OCI-M1 (cell line): ENCODE measurements at places on chromosomes 12 and 14.

DNA sequence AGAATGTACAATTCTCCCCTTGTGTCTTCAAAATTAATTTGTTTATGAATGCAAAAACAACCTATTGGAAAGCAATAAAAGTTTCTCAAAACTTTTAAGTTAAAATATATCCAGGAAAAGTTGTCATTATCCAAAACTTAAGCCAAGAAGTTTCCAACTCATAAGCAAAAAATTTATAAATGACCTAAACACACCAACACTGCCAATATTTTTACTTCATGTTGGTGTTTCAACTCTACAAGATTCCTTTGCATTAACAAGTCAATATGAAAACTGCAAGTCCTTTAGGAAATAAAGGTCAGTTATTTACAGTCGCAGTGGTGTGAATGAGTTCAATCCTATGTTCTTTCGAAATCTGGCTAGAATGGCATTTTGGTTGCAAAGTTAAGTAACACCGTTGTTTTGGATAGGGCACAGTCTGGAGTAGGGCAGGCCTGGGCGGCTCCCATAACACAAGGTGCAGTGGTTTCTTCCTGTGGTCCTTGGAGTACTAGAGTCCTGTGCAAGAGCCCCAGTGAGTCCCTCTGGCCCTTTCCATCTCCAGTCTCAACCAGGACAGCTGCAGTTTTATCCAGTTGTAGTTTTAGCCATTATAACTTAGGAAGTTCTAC is 151.4 kb downstream of the MED13L start:
- DNase-seq, result peak; percentile 18

DNA sequence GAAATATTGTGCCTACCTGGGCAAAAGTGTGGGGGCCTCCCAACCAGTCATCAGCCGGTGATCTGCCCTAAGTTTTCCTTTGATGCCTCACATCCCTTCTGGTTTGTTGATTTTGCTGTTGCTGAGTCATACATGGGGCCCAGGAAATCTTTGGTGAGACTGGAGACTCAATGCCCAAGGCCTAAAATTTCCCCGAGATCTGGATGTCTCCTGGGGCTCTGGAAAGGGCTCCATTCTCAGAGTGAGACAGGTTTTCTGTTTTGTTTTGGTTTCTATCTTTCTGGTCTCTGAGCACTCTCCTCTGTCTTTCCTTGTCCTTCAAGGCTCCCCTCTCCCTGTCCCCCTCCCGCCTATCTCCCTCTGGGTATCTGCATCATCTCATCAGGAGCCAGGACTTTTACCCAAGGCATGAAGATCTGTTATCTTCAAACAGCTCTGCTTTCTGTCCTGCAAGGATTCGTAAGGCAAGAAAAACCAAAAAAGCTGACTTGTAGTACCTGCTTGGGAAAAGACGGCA is 152.8 kb upstream of the MAX start:
- no peak for DNase-seq

- no peak for DNase-seq
These were observed 72.9 kb downstream of the MIPOL1 start for GRCh38 chr14:37270629-37271028.

DNA sequence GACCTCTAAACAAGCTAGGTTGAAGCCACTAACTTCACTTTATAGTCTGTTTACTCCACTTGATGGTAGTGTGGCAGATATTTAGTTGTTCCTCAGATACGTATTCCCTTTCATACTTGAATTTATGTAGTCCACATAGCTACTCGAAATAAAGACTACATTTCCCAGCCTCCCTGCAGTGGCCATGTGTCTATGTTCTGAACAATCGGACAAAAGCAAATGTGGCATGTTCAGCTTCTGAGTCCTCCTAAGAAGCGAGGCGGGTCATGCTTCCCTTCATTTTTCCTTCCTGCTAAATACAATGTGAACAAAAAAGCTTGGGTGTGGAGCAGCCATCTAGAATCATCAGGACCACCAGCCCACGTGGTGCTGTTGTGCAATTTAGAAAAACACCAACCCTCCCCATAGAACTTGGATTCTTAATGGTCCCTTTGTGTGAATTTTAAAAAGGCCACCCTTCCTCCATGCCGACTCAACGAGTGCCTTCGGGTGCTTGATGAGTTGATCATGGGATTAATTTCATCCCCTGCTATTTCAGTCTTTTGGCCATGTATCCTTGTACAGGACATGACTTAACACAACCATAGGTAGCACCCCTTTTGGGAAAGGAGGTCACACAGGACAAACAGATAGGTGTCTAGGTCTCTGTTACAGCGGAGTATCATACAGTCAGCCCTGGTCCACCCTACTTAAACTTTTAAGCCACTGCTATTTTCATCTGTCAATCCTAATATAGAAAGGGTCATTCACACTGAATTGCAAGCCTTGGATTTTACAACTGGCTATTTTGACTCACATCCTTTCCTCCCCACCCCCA is 60.7 kb downstream of the ZFC3H1 start:
- DNase-seq, result no peak

GRCh38 chr12:66049538-66050282 is 80.8 kb downstream of the LLPH start:
- DNase-seq, result no peak

GRCh38 chr12:25796523-25797000 is 161.9 kb upstream of the RASSF8 start:
- DNase-seq, result peak; percentile 94

GRCh38 chr14:26398616-26399015 is 199.2 kb downstream of the NOVA1 start:
- no peak for DNase-seq

DNA sequence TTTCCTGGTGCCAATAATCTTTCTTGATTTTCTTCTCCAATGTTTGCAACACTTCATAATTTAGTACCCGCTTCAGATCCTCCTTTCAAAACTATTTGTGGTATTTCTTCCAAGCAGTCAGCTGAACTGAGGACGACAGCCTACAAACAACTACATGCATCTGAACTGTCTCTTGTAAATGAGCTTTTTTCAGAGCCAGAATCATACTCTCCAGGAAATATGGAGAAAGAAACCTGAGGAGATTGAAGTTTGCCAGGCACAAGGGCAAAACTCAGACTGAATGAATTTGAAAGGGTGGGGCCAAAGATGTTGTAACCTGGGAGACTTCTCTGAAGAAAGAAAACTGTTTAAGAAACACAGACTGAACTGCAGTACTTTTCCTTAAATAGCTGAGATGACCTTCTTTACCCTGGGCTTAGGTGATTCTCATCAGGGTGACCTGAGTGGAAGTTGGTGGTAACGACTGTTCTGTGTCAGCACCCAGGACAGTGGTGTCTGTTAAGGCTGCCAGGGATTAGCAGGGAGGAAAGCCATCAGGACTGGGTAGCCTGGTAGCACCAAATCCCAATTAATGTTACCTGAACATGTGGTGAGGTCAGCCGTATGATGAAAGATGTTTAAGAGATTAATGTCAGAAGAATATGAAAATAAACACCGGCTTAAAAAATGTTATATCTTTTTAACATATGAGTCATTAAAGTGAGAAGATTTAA is 95.0 kb downstream of the TGFB3 start:
- no peak for DNase-seq

DNA sequence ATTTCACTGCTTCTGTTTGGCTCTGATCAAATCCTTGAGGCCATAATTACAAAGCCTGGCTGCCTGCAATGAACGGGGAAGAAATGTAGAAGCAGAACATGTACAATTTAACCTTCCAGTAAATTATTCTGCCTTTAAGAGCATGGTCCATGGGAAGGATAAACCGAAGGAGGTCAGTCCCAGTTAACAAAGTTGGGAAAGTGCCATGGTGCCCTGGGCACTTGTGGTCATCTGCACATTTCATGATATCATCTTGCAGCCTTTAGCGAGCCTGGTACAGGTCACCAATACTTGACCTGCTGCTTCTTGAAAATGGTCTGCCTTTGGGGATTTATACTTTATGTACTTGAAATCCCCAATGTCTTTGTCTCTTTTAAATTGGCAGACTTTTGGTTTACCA is 175.9 kb upstream of the KITLG start:
- no peak for DNase-seq

GRCh38 chr14:21940887-21941856 is 267.6 kb upstream of the OR4E1 start:
- peak; percentile 15 for DNase-seq

DNA sequence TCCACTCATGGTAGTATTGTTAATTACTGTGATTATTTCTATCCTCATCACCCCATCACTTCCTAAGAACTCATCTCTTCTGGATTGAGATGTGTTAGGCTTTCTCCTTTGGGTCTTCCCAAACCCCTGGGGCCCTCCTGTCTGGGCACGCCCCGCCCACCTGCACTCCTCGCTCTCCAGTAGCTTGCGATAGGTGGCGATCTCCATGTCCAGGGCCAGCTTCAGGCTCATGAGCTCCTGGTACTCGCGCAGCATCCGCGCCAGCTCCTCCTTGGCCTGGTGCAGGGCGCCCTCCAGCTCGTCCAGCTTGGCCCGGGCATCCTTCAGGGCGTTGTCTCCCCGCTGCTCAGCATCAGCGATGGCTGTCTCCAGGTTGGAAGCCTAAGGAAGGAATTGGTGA is 6.8 kb downstream of the KRT71 start:
- DNase-seq, result no peak

GRCh38 chr12:119178544-119179334 is at the start of gene HSPB8:
HSPB8 (plus strand) TSS chr12:119178931; CDS start chr12:119179313, 382 bp downstream.
- no peak for DNase-seq

DNA sequence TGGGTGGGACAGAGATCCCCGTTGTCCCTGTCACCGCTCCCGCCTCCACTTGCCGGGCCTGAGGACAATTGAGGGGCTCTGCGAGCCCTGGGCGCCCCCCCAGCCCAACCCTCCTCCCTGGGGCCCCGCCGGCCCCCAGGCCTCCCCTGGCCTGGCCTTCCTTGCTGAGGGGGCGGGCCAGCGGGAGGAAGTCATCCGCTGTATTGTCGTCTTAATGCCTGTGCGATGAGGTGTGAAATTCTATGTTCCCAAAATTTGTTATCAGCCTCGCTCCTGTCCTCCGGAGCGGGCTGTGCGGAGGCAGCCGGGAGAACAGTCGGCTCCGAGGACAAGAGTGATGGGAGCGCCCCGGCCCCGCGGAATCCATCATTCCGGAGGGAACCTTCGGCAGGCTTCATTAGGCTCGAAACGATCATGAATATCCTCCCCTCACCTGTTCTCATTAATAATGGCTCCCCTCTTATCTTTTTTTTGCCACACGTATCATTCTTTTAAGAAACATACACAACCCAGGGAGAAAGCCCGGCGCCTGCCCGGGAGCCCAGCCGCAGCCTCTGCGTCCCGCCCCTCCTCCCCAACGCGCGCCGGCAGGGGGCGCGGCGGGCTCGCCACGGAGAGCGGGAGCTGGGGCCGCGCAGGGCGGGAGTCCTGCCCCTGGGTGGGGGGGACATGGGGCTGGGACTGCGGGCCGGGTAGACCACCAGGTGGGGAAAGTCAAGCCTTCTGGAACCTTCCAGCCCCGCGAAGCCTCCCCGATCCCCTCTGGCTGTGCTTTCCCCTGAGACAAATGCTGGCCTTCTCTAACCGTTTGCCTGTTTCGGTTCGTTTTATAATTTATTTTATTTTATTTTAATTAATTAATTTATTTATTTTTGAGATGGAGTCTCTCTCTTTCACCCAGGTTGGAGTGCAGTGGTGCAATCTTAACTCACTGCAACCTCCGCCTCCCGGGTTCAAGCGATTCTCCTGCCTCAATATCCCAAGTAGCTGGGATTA is 17.1 kb upstream of the DLK1 start:
- DNase-seq, result no peak

DNA sequence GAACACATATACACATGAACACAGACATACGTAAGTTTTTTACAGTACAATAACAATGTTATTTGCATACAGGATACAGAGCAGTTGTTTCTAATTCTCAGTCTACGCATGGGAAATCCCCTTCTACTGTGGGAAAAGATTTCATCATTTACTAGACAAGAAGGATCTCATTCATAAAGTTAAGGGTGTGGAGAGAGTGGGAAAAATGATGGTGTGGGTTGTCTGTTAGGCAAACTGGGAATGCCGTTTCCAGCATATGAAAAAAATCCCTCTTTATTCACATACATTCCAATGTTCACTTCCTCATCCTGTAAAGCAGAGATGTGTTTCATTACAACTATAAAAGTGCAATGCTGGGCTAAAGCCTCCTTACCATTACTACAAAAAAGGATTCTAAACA is 120.9 kb downstream of the SINHCAF start:
- no peak for DNase-seq

DNA sequence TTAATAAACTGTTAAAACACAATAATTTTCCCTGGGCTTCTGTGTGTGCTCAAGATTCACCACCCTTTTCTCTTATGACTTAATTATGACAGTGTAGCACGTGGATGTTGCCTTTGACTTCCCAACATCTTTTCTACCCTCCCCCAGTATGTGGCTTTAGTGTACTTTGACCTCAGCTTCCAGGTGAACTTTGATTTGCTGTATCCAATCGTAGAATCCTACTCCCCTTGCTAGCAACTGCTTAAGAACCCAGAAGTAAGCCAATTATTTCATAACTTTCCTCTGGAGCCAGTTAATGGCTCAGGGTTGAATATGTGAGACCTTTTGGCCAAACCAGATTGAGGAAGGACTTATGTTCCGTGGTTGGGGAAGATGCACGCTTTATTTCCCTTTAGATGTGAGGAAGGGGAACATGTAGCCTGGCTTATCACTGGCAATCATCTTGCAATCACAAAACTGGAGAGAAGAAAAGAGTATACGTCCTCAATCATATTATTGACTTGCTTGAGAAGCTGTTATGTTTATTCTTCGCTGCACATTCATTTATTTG is 259.6 kb upstream of the ATP2B1 start:
- DNase-seq, result peak; percentile 54

GRCh38 chr12:56086096-56086495 is 6.1 kb downstream of the ERBB3 start:
- no peak for DNase-seq

DNA sequence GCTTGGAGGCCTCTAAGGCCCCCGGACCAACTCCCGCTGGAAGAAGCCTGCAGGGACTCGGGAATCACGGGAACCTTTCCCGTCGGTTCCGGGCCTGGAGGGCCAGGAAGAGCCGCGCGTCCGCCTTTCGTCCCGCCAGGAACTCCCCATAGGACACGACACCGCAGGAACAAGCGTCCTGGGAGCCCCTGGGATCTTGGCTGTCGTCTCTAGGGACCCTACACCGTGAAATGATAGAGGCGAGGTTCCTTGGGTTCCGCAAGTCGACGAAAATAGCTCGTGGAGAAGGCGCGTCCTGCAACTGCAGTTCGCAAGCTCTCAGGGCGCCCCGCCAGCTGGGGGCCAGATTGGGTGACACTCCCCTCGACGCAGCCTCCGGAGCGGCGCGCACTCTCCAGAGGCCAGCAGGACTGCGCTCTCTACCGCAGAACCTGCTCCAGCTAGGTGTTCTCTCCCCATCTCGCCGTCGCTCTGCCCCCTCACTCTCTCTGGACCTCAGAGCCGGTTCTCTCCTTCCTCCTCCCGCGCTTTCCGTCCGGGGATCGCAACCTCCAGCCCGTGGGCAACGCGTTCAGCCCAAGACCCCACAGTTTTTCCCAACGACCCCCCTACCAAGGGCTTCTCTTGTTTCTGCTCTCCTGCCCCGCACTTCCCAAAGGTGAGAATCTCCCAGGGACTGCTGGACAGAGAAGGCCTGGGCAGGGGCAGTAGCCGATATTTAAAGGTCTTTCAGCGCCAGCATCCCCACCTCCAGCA is 776 bp downstream of the BMP4 start:
- DNase-seq, result no peak

DNA sequence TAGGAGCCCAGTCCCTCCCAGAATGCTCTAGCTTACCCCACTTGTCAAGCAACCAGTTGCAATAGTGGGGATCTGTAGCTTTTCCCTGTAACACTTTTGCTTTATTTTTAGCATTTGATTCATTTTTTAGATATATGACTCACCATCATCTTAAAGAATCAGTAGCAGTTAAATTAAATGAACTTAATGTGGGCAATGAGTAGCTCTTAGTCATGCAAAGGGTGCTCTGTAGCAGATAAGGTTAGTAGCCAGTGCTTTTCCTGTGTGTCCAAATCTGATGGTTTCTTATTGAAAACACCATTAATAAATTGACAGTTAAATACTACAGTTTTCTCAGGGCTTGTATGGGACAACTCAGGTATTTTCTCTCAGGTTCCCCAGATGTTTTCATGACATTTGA is 311.8 kb downstream of the RERGL start:
- DNase-seq, result no peak
